Daoy (cell line): ENCODE measurements at places on chromosomes 12 and 14. TPM values are rescaled to one million over a fixed set of nuclear protein-coding genes. Genes with fewer than 3 reads are reported as not detected.

DNA sequence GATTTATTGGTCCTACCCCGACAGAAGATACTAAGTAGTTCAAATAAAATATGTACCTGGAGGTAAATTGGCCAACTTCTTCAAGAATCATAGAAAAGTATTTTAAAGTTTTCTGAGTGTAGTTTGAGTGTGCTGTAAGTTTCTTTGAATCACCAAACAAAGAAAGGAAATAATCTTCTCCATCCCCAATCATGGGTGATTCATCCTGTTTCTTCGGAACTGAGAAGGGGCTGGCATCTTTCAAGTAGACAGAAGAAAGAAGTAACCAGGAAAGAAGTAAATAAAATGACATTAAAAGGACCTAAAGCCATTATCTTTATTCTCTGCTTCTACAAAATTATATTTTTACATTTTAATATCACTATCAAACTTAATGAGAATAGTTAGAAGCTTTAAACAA, 6.8 kb downstream of the LMNTD1 start:
- no peak for DNase-seq

DNA sequence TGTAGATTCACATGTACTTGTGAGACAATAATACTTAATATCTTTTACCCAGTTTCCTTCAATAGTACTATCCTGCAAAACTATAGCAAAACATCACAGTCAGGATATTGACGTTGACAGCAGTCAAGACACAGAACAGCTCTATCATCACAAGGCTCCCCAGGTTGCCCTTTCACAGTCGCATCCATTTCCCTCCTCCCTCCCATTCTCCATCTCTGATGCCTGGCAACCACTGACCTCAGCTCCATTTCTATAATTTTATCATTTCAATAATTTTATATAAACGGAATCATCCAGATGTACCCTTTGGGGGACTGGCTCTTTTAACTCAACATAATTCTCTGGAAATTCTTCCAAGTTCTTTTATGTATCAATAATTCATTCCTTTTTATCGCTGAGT, 81.5 kb downstream of the PLXNC1 start:
- no peak for DNase-seq

GRCh38 chr14:61533513-61534255, 161.6 kb upstream of the HIF1A start:
- no peak for DNase-seq

- DNase-seq: no peak
Measured at GRCh38 chr14:75811872-75812499, 150.9 kb downstream of the TTLL5 start.

The CRY1 gene
- 10.8 and 16.5 TPM in 2 replicates for total RNA-seq

The DCAF4 gene
- total RNA-seq: 19.8 and 33.4 TPM in 2 replicates

DNA sequence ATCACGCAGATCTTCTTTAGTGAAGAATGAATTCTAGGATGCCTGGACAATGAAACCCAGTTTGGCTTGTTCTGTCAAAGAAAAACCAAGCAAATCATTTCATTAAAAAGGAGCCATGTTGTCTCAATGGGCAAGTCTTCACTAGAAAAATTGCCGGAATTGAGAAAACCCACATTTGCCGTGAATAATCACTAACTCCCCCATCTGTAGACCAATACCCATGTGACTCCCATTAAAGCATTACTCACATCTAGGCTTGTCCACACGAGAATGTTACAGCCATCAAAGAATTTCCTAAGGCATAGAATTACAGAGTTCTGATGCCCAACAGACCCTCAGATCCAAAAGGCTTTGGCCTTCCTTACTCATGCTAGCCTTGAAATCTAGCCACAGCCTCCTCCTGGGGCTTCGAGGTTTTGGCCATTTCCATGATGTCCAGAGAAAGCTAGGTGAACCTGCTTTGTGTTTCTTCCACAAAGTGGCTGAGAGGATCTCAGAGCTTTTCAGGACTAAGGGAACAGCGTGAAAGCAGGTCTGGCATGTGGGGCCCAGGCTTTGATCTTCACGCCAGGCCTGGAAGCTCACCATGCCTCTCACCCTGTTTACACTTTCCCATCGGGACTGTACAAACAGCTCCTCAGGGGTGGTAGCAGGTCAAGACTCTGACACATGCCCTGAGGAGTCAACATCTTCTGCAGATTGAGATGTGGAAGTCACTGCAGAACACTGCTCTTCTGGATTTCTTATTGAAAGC, 12.1 kb downstream of the SLC7A8 start:
- DNase-seq: peak; percentile 13

DNA sequence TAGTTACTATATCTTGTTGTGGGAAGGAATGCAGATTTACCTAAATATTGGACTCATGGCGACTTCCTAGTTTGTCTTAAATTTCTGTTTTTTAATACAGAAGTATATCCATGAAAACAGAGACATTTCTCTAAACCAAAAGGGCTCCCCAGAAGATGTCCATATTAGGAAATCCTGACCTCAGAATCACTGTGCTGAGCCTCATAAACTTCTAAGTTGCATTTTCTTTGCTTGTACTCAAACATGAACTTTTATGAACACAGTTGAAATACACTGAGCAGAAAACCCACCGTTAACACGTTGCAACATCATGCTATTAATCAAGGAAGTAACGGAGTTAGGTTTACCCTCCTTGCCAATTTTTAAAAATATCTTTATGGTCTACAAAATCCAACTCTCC, 42.9 kb upstream of the NR2C1 start:
- no peak for DNase-seq

The HOXC12 gene
- total RNA-seq: 4.3 and 6.0 TPM in 2 replicates

- peak; percentile 23 for DNase-seq
Measured at GRCh38 chr12:16553457-16553856, 52.5 kb downstream of the LMO3 start.

The RBMS2 gene
- 7.8 and 24.9 TPM in 2 replicates for total RNA-seq

The KRT6B gene
- total RNA-seq: not detected in 2 replicates

DNA sequence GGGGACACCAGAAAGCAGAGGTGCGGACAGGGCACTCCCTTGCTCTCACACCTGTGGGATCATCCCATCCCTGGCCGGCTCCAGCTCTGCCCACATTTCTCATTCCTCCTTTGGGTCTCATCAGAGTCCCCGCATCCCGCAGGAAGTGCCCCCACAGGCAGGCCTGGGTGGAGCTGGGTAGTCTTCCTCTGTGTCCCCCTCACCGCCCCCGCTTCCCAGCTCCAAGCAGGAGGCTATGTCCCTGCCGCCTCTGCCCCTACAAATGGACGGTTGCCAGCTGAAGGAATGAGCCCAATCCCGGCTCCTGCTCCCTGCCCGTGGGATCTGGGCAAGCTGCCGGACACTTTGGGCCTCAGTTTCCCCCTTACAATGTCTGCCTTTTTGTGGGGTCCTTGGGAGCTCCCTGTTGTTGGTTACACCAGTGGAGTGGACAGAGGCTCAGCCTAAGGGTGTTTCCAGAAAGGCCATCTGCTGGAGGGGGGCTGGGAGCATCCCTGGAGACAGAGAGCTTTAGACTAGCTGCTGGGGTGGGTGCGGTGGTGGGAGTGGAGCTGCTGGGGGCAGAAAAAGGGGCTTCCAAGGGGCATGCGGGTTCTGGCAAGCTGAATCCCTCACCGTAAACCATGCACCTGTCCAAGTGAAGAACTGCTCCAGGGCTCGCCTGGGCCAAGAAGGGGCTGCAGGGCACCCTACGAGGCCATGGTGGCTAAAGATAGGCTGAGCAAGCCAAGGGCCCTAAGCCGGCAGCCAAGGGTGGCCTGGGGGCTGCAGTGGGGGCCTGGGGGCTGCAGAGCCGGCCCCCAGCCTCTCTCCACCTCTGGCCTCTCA, 7.9 kb upstream of the GPR132 start:
- DNase-seq: no peak

- no peak for DNase-seq
Measured at GRCh38 chr14:65432361-65432948, 19.9 kb downstream of the FUT8 start.

DNA sequence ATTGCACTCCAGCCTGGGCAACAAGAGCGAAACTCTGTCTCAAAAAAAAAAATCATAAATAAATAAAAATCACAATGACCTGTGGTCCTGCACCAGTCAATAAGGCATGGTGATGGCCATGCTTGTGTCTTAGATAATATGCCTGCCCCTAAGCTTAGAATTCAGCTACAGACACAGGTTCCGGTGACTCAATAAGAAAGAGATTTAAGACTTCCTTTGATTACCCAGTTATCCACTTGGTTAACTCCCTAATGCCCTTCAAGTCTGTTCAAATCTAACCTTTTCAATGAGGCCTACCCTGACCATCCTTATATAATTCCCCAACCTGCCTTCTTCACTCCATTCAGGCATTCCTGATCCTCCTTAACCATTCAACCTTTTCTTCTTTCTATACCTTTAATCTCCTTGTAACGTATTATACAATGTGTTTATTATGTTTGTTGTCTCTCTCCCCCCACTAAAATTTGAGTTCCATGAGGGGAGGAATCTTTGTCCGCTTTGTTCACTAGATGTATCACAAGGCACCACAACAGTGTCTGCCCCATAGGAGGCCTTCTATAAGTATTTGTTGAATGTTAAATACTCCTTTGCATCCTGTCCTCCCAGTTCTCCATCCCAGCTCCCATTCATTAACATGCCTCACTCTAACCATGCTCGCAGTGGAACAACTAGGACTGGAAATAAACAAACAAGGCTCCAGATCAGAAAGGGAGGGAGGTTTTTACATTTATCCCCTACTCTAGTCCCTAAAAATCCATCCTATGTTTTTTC, 8.9 kb downstream of the MAP4K5 start:
- no peak for DNase-seq

GRCh38 chr14:85281921-85282320, 248.0 kb upstream of the FLRT2 start:
- no peak for DNase-seq

GRCh38 chr14:87615822-87616679, 376.9 kb downstream of the GALC start:
- DNase-seq: peak; percentile 48

DNA sequence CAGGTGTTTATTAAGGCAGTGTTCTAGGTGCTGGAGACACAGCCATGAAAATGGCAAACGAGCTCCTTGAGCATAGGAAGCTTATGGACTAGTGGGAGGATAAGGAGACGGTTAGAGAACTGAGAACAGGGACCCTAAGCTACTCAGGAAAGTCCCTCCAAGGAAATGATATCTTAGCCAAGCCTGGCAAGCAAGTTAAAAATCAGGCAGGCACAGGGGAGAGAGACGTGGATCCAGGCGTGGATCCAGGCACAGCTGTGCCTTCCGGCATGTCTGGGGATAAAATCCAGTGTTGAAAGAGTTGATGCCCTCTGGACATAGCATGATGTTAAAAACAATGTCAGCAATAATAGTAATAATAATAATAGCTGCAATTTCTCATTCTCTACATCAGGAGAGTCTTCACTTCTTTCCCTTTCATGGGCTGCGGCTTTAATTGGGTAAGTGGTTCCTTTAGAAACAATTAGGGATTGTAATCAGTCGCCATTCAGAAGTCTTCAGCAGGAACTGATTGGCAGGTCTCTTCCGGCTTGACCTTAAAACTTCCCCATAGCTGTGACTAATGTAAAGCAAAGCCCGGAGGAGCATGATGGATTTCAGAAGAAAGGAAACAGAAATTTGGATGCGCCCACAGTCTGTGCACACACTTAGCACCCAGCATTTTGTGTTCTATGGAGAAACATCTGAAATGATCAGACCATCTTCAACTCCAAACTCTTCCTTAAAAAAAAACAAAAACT, 230.2 kb downstream of the SLC41A2 start:
- DNase-seq: no peak

The KRT73 gene
- total RNA-seq: not detected in 2 replicates

- no peak for DNase-seq
Measured at GRCh38 chr12:124732275-124733075, 131.2 kb downstream of the SCARB1 start.

DNA sequence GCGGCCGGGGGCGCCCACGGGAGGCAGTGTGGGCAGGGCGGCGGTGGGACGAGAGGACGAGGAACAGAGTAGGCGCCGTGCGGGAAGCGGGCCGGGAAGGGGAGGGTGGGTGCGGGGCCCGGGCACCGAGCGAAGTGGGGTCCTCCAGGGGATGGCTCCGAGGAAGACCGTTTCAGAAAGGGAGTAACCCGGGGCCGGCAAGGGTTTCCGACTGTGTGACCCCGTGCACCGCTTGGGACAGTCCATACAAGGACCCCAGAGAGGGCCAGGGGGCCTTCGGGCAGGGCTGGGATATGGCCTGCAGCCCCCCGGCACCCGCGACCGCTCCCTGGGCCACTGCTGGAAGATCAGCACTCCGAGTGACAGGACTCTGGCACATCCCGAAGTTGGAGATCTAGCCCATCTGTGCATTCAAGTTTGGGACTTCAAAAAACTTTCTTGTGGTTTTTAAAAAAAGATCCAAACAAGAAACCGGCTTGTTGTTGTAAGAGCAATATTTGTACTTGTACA, 448 bp downstream of the TSPAN9 start:
- no peak for DNase-seq

The NRIP2 gene
- not detected in 2 replicates for total RNA-seq

DNA sequence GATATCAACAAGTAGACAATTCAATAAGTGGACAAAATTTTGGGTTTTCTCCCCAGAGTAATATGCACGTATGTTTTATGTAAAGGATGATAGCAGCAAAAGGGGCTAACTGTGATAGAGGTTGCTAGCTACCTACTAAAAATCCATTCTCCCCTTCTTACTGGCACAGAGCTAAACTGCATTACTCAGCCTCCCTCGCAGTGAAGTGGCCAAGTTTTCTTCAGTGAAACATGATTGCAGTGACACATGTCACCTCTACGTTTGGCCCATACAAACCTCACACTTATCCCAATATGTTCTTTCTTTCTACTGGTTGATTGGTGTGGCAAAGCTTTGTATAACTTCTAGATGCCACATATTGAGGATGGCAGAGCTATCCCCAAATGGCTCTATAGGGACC, 34.3 kb downstream of the GPR65 start:
- DNase-seq: no peak

The ADCK1 gene
- 1.4 and 5.4 TPM in 2 replicates for total RNA-seq

The IFNG-AS1 gene
- not detected in 2 replicates for total RNA-seq

The LALBA gene
- total RNA-seq: not detected in 2 replicates

DNA sequence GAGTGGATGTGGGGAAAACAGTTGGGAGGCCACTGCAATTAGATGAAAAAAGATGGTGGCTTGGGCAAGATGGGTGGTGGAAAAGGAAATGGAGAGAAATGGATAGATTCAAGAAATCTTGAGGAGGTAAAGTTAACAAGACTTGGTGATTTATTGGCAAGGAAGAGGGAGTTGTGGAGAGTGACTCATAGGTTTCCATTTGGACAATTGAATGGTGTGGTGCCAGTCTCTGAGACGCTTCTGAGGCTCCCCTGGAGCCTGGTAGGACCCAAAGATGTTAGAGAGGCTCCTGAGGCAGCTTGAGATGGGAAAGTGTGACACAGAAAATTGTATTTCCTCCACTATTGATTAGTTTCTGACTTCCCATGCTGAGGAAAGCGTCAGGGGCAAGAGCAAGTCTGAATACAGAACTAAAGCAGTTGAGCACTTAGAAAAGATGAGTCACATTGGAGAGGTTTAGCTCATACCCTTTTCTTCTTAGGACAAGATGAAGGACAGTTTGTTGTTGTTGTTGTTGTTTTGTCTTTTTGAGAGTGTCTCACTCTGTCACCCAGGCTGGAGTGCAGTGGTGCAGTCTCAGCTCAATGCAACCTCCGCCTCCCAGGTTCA, 4.5 kb downstream of the PRPF40B start:
- DNase-seq: peak; percentile 68

The SOX5 gene
- 1.0 and 2.0 TPM in 2 replicates for total RNA-seq

The TXNRD1 gene
- total RNA-seq: 265 and 275 TPM in 2 replicates

- peak; percentile 81 for DNase-seq
Measured at GRCh38 chr12:26884765-26885576, 52.0 kb upstream of the ITPR2 start.
